ENCODE measurements at places on chromosomes 11 and 22.

DNA sequence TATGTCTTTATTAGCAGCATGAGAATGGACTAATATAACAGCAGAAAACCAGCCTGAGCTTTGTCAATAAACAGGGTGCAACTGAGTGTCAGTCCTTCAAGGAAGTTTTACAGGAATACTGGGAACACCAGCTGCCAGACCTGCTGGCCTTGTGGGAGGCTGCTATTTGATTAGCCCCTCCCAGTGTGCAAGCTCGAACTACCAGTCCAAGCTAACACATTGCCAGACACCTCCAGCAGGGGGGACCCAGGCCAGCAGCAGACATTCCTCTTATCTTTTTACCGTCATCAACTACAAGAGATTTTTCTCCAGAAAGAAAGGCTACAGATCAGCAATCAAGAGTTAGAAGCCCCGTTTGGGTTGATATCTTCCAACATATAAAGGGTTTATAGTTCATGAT, 942.8 kb upstream of the TENM4 start:
- no peak for DNase-seq

GRCh38 chr11:32081129-32081641, 9.7 kb upstream of the RCN1 start:
- peak; percentile 57 for DNase-seq

DNA sequence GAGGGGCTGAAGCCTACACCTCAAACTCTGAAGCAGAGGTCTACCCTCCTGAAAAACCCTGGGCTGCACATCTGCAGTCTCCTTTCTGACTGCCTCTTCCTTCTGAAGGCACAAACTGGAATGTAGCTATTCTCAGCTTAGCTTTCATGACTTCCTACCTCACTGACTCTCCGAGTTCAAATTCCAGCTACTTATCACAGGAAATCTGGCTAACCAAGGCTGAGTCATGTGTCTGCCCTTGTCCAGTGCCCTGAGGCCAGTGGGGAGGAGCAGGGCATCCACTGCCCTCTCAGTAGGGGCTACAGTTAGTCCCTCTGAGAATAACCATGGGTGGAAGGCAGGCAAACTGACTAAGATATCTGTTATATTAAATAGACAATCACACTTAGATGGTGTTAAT, 29.2 kb downstream of the PDGFD start:
- peak; percentile 49 for DNase-seq

GRCh38 chr11:119085437-119085847, 761 bp downstream of the HMBS start:
- DNase-seq, result peak; percentile 27

DNA sequence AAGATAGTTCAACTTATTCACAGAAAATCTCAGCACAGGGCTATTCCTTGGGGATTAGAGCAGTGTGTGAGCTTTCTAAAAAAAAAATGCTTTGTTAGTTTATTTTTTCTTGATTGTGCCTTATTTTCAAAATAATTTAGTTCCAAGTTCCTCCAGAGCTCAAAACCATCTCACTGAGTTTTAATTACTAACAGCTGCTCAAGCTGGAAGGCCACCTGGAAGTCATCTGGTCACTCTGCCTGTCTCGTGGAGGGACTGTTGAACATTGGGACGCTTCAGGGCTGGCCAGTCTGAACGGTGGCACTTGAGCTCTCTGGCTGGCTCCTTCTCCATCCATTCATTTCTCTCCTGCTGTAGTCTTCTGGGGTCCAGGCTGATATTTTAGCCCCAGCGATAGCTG, 4.0 kb downstream of the OR51E1 start:
- DNase-seq, result no peak

- peak; percentile 85 for DNase-seq
Measured at GRCh38 chr11:14891143-14892035, 642 bp downstream of the CYP2R1 start.

DNA sequence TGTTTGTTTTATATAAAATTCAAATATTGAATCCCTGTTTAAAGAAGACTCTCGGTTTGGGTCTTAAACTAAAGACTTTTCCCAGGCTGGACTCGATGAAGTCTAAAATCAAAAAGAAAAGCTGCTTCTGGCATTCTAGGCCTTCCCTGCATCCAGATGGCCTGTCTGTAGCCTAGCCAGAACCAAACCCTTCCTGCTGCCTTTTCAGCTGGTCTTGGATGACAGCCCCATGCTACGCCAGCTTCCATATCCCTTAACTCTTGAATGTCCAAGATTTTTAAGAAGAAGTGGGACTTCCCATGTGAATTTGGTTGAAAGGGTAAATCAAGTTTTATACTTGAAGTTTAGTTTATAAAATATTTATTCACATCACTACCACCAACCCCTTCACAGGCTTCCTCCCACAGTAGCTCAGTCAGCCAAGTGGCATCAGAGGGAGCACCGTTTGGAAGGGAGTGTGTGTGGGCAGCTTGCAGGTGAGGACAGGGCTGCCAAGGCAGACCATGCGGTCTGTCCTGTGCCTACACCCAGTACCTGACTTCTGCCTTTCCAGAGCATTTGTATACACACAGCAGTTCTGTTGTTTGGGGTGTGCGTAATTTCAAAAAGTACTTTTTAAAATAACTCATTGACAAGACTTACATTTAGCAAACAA, 18.2 kb upstream of the PSMA1 start:
- no peak for DNase-seq

DNA sequence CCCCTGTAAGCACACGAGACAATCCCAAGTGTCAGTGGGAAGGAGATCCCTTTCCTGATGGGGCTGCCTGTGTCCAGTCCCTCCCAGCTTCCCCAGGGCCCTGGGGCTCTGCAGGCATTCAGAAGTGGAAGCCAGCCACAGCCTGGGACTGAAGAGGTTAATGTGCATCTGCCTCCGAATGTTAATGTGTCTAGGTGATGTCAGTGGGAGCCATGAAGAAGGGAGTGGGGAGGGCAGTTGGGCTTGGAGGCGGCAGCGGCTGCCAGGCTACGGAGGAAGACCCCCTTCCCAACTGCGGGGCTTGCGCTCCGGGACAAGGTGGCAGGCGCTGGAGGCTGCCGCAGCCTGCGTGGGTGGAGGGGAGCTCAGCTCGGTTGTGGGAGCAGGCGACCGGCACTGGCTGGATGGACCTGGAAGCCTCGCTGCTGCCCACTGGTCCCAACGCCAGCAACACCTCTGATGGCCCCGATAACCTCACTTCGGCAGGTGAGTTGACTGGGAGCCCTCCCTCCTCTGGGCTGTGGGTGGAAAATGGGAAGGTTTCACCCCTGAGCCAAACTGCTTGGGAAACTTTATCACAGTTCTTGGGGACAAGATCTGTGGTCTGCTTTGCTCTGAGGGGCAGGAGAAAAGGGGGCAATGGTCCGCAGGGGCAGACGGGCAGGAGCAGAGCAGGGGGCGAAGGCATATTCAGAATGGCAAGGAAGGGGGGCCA, at the start of gene MCHR1:
Gene MCHR1 (plus strand): TSS at position 236 of the 715 bp plus-strand sequence. CDS start 169 bp downstream, at position 405.
- no peak for DNase-seq

DNA sequence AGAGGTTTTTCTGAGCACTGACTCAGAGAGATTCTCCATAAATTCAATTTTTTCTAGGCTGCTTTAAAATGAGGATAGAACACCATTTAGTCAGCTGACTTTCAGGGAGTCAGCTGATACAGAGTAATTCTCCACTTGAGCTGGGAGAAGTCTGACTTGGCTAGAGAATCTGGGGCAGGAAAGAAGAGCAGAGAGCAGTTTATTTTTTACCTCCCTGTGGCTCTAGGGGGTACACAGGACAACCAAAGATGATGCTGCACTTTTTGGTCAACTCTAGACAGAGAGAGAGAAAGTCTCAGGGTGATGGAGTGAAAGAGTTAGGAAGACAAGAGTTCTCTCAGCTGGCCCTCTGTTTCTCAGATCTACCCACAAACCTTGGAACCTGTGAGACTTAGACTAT, 67.3 kb upstream of the EED start:
- DNase-seq, result no peak

GRCh38 chr22:37326726-37327125, 44.4 kb downstream of the CYTH4 start:
- DNase-seq, result no peak

- DNase-seq, result no peak
Measured at GRCh38 chr22:31099386-31099785, 8.0 kb downstream of the SELENOM start.

GRCh38 chr22:38866024-38866398, 6.0 kb downstream of the CBX6 start:
- no peak for DNase-seq

GRCh38 chr11:567011-567628, 6.3 kb downstream of the RASSF7 start:
- DNase-seq, result no peak

DNA sequence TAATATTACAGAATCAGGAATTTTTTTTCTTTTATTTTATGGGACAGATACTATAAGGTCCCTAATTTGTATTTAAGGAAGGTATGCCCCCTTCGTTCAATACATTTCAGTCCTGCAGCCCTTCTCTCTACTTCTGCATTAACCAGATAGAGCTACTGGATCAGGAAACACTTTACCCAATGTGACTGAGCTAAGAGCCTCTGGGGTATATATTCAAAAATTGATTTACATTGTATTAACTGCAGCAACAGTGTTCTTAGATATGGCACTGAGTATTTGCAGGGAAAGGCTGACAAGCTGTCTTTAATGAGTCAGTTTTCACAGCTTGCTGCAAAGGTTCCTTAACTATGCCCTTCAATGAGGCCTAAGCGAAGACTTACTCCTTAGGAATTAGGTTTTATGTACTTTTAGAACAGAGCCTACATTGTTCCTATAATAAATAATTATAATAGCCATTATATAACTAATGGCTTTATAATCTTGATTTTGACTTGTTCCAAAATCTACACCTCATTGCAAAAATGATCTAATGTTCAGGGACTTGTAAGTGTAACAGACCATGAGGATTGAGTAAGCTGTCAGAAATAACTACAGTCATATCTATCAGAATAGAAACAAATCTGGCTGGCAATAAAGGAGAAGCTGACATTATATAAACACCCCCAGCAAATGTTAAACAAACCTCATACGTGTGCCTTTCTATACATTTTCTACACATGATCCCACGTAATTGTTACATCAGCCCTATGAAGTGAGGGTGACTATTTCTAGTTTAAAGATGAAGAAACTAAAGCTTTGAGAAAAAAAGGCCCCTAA, 55.0 kb downstream of the DDI1 start:
- peak; percentile 38 for DNase-seq

DNA sequence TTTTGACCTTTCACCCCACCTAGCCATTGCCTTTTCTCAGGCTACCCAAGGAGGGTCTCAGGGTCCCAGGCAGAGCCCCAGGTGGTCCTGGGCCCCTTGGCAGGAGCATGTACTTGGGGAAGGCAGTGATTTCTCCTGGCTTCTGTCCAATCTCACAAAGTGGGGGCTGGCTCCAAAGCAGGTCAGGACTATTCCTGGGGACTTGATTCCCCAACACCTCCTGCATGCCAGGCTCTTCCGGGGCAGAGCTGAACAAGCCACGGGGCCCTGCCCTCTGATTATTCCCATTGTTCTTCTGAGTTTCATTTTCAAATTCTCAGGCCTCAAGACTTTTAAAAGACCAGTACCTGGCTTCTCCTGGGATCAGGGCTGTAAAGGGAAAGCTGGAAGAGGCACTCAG, 1.5 kb upstream of the TCF20 start:
- no peak for DNase-seq

DNA sequence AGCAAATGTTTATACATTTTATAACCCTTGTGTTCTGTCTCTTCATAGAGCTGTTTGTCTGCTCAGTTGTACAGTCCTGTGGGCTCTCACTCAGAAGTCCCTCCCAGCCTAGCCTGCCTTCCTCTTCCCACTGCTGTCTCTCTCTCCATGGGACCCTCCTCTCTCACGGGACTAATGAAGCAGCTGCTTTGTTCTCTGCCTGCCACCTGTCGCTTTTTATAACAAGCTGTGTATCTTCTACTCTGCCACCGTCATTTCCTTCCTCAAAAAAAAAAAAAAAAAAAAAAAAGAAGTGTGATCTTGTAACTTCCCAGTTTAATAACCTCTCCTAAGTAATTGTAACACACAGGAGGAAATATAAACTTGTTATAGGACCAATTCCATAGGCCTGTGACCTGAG, 92.2 kb upstream of the ALKBH3 start:
- no peak for DNase-seq

DNA sequence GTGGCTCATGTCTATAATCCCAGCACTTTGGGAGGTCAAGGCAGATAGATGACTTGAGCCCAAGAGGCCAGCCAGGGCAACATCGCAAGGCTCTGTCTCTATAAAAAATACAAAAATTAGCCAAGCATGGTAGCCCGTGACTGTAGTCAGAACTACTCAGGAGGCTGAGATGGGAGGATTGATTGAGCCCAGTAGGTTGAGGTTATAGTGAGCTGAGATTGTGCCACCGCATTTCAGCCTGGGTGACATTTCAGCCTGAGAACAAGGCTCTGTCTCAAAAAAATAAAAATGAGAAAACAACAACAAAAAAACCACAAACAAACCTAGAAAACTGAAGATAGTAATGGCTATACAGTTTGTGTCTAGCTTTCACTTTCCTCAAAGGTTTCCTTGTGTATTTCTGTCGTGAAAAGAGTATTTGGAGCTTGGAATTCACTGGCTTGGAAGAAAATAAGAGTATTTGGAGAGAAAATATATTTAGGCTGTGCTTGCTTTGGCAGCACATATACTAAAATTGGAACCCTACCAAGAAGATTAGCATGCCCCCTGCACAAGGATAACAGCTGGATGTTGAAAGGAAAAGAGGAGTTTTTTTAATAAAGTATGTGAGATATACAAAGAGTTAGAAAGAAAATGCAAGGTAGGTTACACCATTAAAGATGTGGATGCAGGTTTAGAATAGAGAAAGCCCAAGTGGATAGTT, 3.9 kb upstream of the BIRC3 start:
- no peak for DNase-seq

DNA sequence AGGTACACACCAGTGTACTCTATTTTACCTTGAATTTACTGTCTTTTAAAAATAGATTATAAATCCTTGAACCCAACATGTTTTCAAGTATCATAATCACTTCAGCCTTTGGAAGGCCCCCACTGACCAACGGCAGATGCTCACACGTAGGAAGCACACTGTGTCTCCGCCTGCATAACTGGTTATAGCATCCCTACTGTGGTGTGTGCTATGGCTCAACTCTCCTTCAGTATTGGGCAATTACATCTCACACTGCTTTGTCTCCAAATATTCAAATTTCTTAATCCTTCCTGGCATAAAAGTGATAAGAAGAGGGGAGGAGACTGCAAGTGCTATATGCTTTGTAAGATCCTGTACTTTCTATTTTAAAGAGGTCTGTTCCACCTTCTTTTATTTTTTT, 165.7 kb downstream of the CADM1 start:
- DNase-seq, result no peak

DNA sequence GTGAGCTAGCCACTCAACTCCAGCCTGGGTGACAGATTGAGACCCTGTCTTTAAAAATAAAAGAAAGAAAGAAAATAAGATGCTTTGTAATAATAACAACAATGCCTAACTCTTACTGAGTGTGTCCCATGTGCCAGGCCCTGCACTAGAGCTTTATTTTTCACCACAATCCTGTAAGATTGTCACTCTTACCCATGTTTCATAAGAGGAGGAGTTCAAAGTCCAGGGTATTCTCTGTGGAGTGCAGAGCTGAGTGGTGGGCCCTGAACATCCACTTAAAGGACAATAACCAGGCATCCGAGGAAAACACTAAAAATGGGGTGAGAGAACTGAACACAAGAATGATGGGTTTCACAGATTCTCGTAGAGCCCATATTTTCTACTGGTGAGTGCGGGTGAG, 925 bp upstream of the C11orf52 start:
- no peak for DNase-seq

Measured in fibroblast of skin of right biceps (primary cell).